ENCODE measurements at places on chromosomes 16 and 17.

DNA sequence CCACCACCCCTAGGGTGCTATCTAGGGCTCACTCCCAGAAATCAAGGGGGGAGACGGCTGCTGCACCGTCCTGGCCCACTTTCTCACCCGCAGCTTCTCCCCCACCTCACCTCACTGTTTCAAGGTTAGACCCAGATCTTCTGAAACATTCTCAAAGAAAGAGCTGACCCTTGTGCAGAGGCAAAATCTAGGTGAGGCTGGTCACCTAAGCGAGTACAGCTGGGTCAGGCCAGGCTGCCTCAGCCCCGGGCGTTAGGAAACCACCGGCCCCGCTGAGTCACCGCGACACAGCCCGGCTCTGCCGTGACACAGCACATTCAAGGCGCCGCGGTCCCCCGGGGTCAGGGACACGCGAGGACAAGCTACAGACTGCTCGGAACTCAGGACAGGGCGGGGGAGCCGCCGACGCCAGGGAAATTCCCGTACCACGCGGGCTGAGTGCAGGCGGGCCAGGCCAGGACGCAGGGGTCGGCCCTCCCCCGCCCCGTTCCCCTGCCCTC lies 27.1 kb downstream of the GNPTG start:
- DNase-seq = no peak

DNA sequence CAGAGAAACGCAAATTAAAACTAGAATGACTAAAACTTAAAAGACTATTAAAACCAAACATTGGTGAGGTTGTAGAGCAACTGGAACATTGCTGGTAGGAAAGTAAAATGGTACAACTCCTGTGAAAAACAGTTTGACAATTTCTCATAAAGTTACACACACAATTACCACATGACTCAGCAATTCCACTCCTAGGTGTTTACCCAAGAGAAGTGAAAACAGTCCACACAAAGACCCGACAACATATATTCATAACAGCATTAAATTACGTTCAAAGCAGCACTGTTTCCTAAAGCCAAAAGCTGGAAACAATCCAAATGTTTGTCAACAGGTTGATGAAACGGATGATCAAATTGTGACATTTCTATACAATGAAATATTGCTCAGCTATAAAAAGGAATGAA lies 26.5 kb upstream of the ALOX12 start:
- DNase-seq = no peak

DNA sequence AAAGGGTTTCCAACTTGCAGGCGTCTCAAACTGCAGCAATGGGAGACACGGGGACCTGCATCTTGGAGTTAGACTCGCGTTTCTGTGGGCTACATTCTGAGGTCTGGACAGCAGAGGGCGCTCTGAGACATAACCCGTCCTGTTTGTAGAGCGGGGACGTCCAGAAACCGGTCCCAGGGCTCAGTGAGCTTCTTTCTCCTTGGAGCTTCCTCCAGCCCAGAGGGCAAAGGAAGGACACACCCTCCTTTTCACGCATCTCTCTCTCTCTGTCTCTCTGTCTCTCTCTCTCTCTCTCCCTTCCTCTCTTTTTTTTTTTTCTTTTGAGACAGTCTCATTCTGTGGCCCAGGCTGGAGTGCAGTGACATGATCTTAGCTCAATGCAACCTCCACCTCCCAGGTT lies 19.8 kb downstream of the COX4I1 start:
- no peak for DNase-seq

GRCh38 chr16:1825864-1826690 lies 548 bp downstream of the HAGH start:
- DNase-seq = no peak

GRCh38 chr16:48558371-48558841 lies 51.6 kb downstream of the N4BP1 start:
- DNase-seq = no peak

- no peak for DNase-seq
Observed at GRCh38 chr16:28925386-28926228, 569 bp upstream of the RABEP2 start.

DNA sequence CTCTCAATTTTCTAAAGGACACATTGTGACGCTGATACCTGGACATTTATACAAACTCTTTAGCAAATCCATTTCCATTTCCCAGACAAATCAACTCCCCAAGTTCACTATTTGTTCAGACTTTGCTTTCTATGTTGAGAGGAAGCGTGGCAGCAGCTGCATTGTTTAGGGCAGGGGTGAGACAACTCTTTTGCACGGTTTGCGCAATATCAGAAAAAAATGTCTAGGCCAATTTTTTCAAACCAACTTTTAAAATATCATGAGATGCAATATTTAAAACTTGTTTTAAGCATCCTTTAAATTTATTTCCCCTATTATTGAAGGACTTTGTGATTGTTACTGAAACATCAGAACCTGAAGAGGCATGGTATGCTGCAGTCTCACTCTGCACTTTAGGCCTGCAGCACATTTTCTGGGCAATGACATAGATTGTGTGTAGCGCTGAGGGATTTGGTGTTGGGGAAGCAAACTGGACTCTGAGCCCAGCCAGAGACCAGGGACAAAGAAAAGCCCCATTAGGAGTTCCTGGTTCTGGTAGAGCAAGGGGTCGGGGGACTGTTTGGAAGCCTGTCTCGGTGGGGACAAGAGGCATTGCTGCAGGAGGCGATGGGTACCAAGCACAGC lies 6.4 kb upstream of the CCDC182 start:
- no peak for DNase-seq

DNA sequence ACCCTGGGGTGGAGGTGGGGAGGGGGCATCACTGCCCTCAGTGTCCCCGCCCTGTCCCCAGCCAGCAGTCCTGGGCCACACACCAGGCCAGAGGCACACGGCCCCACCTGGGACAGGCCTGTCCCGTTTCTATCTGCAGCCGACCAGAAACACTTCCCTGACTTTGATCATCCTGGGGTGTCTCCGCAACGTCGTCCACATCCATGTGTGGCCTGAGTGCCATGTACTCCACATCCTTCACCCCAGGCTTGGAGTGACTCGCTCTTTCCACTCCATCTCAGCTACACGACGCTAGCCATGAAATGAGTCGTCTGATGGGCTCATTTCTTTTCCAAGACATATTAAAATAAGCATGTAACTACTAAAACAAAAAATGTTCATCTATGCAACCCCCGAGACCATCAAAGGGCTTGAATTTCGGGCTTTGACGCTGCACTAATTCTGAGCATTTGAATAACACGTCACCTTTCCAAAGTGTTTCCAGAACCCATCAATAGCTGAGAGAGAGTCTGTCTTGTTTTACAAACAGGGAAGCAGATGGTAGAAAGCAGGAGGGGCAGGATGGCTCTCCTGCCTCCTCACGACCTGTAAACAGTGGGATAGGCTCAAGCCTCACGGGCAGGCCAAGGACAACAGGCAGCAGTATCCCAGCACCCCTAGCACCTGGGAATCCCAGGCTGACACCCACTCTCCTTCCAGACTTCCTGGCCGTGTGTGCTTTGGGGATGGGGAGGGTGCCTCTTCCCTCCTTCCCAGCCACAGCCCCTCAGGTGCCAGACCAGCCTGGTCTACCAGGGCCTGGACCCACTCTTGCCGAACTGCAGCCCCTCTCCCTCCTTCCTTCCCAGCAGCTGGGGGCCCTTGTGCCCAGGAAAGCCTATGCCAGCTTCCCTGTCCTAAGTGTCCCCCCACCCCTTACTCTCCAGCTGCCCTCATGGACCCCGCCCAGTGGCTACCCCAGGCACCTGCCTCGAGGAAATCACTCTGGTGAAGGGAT lies 20.0 kb upstream of the RASD1 start:
- DNase-seq = no peak

DNA sequence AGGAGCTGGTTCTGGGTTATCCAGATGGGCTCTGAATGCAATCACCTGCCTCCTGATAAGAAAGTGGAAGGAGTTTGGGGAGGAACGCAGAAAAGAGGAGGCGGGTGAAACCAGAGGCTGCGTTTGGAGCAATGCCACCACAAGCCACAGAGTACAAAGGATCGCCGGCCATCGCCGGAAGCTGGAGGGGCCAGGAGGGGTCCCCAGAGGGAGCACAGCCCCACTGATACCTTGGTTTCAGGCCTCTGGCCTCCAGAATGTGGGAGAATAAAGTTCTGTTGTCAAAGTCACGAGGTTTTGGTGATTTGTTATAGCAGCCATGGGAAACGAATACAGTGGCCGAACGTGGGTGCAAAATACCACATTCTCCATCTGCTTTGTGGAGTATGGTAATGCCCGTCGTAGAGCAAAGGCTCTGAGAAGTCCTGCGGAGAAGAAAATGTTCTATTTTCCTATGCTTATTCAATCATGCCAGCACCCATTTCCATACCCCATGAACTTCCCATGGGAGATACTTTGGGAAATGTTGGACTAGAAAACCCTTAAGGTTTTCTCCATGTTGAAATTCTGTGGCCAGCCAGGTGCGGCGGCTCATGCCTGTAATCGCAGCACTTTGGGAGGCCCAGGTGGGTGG lies 51.4 kb downstream of the ZDHHC7 start:
- no peak for DNase-seq

DNA sequence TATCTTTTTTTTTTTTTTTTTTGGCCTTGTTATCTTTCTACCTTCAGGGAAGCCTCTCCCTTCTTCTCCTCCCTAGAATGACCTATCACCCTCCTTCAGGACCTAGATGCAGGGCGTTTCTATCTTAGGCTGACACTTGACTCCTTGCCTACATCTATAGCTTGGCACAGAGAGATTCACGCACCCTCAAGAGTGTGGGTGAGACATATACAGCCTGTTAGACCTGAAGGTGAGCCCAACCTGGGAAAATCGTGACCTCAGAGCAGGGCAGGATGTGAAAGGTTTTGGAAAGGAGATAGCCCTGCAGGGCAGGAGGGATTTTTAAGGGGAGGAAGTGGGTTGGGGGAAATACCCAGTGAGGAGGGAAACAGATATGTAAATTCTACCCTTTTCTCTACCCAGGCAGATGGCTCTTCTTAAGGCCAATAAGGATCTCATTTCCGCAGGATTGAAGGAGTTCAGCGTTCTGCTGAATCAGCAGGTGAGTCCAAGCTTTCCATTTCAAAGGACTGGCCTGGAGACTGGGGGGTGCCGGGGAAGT lies at the start of gene AHSP:
TSS of gene AHSP (plus strand) at position 167 of the 541 bp plus-strand sequence. CDS start at position 407, 240 bp downstream.
- no peak for DNase-seq

DNA sequence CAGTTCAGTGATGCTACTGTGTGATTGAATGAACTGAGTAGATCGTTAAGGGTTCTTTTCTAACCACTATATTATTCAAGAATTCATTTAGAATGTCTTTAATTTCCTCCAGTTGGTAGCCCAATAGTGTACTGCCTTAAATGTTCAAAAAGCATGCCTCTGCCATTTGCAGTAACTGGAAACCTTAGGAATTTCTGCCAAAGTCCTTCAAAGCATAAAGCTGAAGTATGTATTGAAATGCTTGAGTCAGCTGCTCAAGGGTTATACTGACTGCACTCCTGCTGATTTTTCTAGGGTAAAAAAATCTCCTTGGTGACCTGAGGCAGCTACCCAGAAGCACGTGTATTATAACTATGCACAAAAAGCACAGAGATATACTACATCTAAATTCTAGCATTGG lies 56.5 kb downstream of the SNTB2 start:
- no peak for DNase-seq

DNA sequence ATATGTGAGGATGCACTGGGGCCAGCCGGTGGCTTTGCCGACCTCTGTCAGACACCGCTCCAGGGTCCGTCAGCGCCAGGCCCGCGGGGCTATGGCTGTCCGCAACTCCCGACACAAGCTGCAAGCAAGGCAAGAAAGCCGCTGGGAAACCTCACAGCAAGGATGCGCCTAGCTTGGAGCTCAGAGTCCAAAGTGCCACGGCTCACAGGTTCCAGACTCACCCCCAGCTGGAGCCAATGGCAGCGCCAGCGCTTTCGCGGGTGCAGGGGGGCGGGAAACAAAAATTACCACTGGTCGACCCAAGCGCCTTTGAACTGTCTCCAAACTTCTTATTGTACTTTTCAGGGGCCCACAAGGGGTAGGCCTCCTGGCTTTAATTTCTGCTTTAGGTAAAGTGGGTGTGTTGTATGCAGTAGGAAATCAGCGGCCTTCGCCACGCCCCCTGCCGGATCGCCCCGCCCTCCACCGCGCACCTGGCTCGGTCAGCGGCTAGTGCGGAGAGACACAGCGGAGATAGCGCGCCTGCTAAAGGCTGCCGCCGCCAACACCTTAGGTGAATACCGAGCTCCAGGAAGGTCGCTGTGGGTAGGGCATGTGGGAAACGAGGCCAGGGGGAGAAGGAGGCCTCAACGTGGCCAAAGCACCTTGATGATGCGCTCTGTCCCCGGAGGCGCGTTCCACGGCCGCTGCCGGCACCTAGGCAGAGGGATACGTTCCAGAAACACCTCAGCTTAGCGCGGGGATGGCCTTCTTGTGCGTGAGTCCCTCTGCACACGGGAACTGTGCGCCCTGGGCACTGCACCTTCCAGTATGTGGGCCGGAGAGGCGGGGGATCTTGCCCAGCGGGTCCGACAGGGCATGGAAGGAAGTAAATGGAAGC lies 61.0 kb upstream of the RBL2 start:
- DNase-seq = no peak

DNA sequence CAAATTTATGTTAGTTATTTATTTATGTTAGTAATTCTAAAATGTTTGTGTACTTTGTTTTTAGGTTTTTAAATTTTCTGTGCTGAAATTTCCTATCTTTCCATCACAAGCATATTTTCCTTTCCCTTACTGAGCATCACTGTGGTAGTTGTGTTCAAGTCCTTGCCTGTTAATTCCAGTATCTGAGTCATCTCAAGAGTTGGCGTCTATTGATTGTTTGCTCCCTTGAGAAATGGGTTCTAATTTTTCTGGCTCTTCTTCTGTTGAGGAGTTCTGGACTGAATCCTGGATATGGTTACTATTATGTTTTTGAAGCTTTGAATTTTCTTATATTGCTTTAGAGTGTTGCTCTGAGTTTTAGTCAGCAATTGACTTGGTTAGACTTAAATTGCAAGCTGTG lies 56.3 kb downstream of the GAN start:
- no peak for DNase-seq

DNA sequence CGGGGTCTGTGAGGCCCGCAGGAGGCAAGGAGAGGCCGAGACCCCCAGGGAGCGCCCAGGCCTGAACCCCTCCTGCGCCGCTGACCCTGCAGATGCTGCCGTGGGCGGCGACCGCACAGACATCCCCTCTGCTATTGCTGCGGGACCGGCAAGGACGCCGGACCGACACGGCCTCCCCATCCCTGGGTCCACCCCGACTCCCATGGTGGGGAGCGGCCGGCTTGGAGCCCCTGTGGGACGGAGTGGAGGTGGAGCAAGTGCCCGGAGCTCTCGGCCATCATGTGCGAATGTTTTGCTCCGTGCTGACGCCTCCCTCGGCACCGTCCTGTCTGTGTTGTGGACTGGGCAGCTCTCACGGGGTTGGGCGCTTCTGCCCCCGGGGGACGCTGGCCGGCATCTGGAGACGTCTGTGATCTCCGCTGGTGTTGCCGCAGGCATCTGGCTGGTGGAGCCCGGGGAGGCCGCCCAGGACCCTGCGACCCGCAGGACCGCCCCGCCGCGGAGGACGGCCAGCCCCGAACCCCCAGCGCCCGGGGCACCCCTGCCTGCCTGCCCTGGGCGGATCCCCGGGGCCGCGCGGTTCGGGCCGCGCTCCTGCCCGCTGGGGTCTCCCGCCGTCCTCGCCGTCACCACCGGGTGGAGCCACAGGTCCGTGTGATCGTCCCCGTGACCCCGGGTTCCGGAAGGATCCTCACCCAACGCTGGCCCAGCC lies 12.8 kb upstream of the GNG13 start:
- no peak for DNase-seq

Measured in NCI-H187 treated with DMSO at 0.1 percent for 48 hours (cell line).